ENCODE measurements at places on chromosomes 16 and 17.

- DNase-seq: no peak
Observed at GRCh38 chr17:29251184-29251583, 4.5 kb downstream of the CRYBA1 start.

DNA sequence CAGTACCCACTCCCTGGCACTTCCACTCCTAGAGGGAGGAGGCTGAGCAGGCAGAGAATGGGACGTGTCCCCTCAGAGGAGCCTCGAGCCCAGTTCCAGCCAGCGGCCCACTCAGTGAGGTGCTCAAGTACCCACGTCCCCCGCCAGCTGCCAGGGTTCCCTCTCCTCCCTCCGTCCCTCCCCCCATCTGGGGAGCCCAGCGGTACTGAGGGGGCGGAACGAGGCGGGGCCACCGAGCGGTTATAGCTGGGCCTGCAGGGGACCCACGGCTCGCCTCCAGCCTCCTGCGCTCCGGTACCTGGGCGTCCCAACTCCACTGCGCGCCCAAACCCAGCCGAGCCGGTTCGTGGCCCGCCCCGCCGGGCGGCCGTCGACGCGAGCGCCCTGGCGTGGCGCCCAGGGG lies at the start of gene NPW:
Gene NPW (plus strand): TSS at position 268 of the 403 bp plus-strand sequence.
- no peak for DNase-seq

- DNase-seq: no peak
Observed at GRCh38 chr16:66548868-66549267, 1.1 kb downstream of the TK2 start.

DNA sequence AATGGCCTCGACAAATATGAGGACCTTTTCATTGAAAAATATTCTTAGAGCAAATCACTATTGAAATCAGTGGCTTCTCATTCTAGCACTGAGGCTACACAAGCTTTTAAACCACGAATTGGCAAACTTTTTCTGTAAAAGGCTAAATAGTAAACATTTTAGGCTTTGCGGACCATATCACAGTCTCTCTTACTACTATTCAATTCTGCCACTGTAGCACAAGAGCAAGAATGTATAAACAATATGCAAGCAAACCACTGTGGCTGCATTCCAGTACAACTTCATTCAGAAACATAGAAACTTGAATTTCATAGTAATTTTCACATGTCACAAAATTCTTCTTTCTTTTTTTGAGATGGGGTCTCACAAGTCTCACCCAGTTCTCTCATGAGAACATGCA lies 49.1 kb downstream of the PHLPP2 start:
- no peak for DNase-seq

- DNase-seq: no peak
Observed at GRCh38 chr17:67194134-67194533, 50.9 kb downstream of the HELZ start.

DNA sequence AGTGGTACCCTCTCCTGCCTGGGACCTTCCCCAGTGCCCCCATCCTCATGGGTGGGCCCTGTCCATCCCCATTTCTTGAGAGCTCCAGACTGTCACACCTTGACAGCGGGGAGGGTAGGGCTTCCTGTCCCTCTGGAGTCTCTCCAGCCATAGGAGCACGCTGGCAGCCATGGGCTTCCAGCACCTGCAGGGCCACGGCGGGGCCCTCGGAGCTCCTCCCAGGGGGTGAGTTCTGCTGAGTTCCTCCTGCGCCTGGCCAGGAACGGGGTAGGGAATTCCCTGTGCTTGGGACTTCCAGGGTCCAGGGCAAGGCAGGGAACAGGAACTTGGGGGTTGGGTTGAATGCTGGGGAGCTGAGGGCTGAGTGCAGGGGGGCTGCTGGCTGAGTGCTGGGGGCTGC lies 23.0 kb upstream of the AATK start:
- no peak for DNase-seq

GRCh38 chr17:11705111-11705510 lies 106.8 kb downstream of the DNAH9 start:
- no peak for DNase-seq

DNA sequence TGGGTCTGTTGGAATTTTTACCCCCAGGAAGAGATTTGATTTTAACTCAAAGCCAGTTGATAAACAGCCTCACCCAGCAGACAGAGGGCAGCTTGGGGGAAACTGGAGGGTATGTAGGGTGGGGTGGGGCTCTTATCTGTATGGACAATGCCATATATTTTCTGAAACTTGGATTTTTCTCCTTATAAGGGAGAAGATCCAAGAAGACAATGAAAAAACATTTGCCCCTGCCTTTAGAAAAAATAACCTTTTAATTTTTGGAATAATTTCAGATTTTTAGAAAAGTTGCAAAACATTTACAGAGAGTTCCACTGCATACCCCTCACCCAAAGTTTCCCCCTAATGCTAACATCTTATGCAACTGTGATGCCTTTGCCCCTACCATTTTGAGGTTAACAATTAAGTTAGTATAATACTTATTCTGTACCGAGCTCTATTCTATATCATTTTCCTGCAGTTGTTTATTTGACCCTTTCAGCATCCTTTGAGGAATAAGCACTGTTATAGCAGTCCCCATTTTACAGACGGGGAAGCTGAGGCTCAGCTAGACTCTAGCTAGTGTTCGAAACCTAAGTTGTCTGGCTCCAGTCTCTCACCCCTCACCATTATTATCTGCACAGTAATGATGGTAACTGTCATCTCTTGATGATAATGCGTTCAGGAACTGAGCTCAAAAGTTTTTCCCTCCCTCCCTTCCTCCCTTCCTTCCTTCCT lies 66.4 kb downstream of the PRKCB start:
- DNase-seq: no peak

- peak; percentile 70 for DNase-seq
Observed at GRCh38 chr16:59886021-59886420, 1151.9 kb upstream of the GOT2 start.

DNA sequence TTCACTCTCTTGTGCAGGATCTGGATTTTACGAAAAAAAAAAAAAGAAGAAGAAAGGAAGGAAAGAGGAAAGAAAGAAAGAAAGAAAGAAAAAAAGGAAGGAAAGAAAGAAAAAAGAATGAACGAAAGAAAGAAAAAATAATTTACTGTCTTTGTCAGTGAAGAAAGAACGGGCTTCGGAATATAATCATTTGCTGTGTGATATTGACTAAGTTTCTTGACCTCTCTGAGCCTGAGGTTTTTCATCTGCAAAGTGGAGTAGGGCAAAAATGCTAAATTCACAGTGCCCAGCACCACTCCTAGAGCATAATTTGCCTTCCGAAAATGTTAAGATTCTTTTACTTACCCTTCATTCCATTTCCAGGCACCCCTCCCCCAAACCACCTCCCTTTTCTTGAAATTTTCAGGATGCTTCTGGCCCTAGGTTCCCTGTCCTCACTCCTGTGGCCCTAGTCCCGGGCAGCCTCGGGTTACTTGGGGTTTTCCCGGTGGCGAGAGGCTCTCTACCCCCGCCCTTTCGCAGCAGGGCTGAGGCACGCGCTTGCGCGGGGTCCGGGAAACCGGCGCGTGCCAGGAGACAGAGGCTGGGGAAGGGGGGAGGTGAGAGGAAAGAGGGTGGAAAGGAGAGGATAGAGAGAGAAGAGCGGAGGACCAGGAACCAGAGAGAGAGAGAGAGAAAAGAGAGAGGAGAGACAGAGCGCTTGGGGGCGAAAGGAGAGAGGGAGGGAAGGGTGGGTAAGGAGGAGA lies at the start of gene CNTNAP1:
Gene CNTNAP1 (plus strand): TSS at position 556 of the 746 bp plus-strand sequence. CDS start 299 bp downstream, outside the sequence.
- peak; percentile 25 for DNase-seq

DNA sequence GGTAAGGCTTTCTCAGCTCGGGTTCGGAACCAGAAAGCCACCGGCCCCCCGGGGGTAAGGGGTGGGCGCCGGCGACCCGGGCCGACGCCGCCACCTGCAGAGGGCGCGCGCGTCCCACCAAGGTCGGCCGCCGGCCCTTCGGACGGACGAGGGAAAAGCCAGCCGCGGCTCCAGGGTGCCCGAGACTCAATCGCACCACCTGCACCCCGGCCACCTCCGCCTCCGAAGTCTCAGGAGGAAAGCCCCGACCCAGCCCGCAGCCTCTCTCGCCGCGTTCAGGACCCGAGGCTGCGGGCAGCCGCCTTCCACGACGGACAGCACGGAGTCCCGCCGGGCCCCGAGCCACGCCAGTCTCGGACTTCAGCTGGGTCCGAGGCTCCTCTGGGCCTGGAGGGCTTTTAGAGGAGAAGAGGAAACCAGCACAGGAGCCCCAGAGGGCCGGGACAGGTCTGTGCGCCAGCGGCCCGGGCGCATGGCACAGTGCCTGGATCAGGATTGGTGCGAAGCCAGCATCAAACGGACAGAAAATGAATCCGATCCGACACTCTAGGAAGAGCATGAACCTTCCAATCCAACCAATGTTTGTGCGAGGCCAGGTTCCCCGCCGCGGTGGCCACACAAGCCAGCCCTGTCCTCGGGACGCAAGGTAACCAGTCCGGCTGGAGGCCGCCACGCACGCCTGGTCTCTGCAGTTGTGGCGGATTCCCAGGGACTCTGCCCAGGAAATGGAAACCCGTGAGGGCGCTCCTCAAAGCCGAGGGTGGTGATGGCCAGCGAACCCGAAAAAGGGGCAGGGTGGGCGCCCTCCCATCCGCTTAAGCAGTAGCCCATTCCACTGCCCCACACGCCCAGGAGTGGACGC lies 6.7 kb downstream of the CBX8 start:
- DNase-seq: no peak

DNA sequence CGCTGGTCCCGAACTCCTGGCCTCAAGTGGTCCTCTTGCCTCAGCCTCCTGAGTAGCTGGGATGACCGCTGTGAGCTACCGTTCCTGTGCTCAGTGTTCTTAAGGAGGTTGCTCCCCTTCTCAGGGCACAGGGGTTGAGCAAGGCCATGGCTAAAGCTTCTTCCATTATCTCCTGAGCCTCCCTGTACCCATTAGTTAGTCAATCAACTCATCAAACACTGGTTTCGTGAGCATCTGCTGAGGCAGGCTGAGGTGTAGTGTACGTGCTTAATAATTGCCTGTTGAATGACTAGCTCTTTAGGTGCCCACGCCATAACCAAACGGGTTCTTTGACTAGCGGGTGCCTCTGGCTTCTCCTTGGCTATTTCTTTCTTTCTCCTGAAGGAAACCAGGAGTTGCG lies 11.7 kb downstream of the SGCA start:
- DNase-seq: no peak

GRCh38 chr17:72388765-72389473 lies 268.1 kb downstream of the SOX9 start:
- DNase-seq: no peak

GRCh38 chr16:67951485-67951884 lies 7.6 kb upstream of the LCAT start:
- DNase-seq: no peak

DNA sequence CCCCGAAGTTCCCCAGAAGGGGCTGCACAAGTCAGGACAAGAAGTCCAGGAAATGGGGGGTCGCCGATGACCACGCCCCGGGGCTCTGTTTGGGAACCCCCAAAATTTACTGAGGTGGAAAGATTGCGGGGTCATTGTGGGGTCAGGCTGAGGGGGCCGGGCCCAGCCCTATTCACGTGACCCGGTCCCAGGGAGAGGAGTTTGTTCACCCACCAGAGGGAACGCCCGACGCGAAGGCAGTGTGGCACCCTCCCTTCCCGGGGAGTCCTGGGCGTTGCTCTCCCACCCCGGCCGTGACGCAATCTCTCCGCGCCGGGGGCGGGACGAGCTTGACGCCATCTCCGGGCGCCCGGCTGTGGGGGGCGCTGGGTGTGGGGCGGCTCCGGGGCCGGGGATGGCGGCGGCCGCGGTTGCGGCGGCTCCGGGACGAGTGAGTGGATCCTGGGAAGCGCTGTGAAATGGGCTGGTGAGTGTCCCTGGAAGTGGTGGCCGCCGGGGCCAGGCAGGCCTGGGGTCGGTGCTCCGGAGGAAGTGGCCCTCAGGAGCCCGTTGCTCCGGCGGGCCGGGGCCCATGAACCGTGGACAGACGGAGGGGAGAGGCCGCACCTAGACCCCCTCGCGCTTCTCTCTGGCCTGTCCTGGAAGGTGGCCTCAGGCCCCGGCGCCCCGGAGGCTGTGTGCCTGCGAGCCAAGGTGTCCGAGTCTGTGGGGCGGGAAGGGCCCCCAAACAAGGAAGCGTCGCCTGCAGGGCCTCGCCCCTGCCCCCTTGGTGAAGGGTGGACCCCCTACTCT lies at the start of gene ATXN1L:
Gene ATXN1L (plus strand): TSS at position 338 of the 792 bp plus-strand sequence. CDS start 3,765 bp downstream, outside the sequence.
- DNase-seq: peak; percentile 86

DNA sequence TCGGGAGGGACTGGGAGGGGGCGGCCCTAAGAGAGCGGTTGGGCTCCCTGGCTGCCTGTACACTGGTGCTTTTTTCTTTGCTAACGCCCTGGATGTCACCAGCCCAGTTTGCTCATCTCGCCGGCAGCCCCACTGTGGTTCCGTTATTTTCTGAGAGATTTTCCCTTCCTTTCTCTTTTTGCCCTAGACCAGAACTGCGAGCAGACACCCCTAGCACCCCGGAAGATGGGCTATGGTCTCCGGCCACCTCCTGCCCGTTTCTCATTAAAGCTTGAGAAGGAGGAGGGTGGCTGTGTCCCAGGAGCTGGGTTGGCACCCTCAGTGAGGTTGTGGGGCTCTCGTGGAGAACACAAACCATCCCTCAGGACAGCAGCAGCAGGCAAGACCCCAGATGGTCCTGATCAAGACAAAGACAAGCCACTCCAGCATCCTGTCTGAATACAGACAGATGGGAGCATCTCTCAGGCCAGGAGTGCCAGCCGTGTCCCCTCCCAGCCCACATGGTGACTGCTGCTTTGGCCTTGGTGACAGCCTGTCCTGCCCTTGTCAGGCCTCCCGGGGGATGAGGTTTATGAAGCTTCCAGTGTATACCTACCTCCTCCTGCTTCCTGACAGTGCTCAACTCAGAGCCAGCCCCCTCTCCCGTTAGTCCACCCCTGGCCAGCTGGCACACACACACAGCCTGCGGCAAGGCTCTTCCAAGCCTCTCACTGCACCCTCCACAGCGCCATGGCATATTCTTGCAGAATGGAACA lies 77.2 kb downstream of the KCNJ12 start:
- DNase-seq: no peak

- DNase-seq: no peak
Observed at GRCh38 chr16:23905027-23905426, 69.2 kb downstream of the PRKCB start.

DNA sequence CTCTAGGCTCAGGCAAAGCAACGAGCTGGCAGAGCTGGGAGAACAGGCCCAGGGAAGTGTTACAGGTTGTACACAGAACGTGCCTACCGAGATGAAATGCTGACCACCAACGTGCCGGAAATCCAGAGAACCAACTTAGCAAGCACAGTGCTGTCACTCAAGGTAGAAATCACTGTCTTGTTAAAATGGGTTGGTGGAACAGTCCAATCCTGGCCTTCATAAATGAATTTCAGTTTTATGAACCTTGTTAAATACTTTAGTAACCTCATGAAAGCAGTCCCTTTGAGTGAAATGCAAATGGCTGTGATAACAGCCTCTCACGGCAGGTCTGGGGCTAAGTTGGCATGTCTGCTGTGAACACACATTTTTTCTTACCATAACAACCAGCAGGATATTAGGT lies 29.0 kb downstream of the ETV4 start:
- no peak for DNase-seq

GRCh38 chr17:60695960-60696359 lies 18.3 kb downstream of the BCAS3 start:
- DNase-seq: no peak

DNA sequence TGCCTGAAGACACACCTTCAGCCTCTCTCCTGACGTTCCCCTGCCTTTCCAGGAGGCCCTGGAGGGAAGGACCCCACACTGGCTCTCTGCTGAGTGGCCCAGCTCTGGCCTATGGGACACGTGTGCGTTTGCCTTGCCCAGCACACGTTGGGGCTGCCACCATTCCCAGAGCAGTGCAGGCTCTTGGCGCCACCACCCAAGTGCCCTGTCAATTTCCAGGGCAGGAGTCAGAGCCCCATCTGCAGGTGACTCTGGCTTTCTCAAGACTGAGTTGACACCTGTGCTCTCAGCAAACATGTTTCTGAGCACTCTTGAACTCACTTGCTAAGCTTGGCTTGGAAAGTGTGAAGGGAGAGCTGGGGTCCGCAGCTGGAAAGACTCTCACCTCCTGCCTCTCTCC lies 4.7 kb upstream of the IRF8 start:
- no peak for DNase-seq

- no peak for DNase-seq
Observed at GRCh38 chr17:81039096-81039495, 4.1 kb downstream of the BAIAP2 start.

Data from Kasumi-1 (cell line).